GM13976 (cell line): ENCODE measurements at places on chromosomes 12 and 14.
A peak's percentile ranks its signal among the peaks of the same experiment; 100 is the strongest.

GRCh38 chr12:123367511-123367910, 2.9 kb upstream of the SBNO1 start:
- DNase-seq = no peak

GRCh38 chr12:121649322-121649721, 20.1 kb downstream of the MORN3 start:
- DNase-seq = no peak

DNA sequence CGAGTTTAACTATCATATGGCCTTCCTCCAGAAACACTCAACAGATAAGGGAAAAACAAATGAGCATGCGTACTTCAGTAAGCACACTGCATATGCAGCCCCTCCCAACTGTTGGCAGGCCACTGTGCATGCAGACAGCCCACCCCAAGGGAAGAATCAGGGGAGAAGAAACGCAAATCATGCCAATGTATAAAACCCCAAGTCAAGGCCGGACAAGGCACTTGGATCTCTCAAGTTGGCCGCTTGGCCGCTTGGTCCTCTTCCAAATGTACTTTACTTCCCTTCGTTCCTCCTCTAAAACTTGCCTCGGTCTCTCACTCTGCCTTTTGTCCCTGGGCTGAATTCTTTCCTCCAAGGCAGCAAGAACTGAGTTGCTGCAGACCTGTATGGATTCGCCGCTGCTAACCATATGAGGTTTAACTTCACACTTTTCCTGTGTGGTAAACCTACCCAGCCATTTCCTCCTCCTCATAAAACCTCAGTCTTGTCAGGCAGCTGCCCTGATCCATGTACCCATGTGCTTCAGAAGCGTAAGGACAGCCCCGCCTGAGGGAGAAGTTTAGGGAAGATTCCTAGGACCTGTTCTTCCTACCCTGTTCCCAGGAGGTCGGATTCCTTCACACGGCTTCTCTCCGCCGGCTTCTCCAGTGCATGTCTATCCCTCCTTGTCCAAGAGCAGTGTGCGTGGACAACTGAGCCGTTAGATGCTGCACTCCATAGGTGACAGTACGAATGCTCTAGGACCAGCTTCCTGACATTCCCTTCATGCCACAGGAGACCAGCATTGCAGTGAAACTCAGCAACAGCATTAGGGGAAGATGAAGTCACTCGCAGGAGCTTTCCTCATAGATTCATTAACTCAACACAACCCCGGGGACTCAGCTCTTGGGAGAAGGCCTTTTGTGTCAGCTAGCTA, 188.0 kb downstream of the MON2 start:
- no peak for DNase-seq

- peak; percentile 44 for DNase-seq
Measured at GRCh38 chr12:80709811-80710726, 2.6 kb downstream of the MYF6 start.

- no peak for DNase-seq
Measured at GRCh38 chr12:91974541-91975085, 171.0 kb downstream of the BTG1 start.

DNA sequence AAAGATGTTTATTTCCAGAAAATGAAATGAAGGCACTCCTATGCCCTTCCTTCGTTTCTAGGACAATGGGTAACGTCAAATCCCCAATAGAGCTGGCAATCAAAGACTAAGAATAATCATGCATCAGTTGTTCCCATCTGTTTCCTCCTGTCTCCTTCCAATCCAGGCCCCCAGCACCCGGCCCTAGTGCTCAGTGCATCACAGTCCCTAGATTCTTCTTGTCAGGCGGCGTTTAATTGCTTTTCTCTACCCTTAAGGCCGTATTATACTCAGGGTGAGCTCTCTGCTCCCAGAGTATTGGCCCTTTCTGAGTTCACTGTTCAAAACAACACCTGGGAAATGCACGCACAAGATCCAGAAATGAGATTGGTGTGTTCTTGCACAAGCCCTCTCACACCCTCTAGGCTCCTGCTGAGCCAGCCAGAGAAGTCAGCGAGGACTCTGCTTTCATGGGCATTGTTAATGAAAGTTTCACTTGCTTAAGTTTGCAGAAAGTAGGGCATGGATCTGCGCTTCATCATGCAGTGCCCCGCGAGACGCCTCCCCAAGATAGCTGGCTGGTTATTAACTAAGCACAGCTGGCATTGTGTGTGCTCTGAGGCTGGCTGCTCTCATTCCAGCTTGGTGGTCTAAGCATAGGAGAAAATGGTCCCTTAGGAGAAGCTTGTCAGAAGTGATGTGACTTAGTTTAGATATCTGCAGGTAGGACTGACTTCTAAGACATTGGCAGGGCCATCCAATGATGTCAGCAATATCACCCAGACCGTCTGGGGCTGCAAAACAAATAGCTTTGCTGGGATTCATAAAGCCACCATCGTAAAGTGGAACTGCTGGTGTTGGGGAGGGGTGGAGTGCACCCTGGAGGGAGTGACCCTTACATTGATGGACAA, 28.7 kb downstream of the CRACR2A start:
- no peak for DNase-seq

GRCh38 chr14:60242429-60242828, 6.6 kb upstream of the PPM1A start:
- DNase-seq = no peak

DNA sequence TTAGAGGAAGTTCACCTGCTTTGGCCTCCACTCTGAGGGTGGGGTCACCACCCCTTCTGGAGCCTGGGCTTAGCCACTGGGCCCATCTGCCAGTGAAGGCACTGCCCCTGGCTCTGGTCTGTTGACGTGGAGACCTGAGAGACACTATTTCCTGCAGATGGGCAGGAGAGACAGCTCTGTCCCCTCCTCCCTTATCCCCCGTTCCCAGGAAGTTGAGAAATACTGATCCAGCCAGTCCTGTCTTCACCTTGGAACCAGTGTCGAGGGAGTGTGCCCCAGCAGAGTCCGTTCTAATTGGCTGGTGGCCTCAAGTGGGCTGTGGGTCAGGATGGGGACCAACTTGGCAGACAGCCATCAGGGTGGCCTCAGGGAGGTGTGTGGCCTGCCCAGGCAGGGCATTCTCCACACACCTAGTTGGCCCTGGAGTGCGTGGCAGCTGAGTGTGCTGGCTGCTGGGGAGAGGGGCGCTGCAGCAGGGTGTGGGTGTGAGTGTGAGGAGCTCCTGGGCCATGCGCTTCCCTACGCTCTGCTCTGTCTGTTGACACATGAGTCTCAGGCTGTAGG, 25.4 kb downstream of the CLSTN3 start:
- DNase-seq = peak; percentile 15

DNA sequence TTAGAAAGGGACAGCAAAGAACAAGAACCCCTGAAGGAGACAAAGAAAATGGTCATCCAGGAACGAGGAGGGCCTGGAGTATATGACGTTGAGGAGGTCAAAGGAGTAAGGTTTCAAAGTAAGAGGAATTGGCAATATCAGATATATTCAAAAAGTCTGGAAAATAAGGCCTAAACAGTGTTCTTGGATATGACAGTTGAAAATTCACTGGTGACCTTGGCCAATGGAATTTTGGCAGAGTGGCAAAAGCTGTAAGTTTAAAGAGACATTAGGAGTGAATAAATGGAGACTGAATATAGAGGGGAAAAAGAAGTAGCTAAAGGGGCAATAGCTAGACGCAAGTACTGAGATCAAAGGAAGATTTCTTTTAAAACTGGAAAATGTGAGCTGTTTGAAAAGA, 4.1 kb upstream of the ACTN1 start:
- DNase-seq = no peak

DNA sequence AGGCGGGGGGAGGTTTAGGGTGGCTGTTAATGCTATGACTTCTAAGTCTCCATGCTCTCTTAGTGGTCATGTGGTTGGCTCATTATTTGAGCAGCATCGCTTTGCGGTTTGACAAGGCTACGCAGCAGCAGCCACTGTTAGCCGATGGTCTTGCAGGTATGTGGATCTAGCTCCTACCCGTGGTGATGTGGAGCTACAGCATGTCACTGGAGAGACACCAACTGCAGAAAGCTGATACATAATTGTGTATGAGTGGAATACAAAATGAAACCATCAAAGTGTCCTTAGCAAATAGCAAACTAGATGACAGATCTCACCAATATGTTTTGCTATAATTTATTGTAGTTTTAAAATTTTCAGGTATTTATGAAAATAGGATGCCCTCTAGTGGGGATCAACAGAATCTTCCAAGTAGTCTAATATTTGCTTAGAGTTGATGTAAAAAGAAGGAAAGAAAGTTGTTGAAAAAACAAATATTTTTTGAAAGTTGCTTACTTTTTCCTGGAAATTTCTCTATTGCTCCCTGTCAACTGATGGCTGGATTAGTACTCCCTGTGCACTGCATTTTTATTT, 94.9 kb downstream of the NAV3 start:
- DNase-seq = peak; percentile 44

- no peak for DNase-seq
Measured at GRCh38 chr14:22812744-22813143, 2.5 kb downstream of the SLC7A7 start.

GRCh38 chr12:72747111-72747849, 475.1 kb downstream of the TRHDE start:
- no peak for DNase-seq

GRCh38 chr14:74083784-74084276, 423 bp downstream of the ALDH6A1 start:
- peak; percentile 16 for DNase-seq

GRCh38 chr12:69298947-69299346, 49.2 kb upstream of the LYZ start:
- no peak for DNase-seq

DNA sequence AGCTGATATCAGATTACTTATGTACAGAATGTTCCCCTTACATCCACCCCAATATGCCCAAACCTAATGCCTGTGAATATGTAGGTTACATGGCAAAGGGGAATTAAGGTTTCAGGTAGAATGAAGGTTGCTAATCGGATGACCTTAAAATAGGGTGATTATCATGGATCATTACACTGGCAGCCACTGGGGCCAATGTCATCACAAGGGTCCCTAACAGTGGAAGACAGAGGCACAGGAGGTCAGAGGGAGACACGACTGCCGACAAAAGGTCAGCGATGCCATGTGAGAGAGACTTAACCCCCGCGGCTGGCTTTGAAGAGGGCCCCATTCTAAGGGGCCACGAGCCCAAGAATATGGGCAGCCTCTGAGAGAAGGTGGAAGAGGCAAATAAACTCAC, 106.8 kb upstream of the EVL start:
- DNase-seq = no peak

- DNase-seq = no peak
Measured at GRCh38 chr12:6205761-6206160, 5.6 kb downstream of the CD9 start.

GRCh38 chr14:69773571-69774276, 6.8 kb downstream of the SRSF5 start:
- no peak for DNase-seq

GRCh38 chr12:131537267-131537958, 173.5 kb upstream of the SFSWAP start:
- DNase-seq = peak; percentile 13

DNA sequence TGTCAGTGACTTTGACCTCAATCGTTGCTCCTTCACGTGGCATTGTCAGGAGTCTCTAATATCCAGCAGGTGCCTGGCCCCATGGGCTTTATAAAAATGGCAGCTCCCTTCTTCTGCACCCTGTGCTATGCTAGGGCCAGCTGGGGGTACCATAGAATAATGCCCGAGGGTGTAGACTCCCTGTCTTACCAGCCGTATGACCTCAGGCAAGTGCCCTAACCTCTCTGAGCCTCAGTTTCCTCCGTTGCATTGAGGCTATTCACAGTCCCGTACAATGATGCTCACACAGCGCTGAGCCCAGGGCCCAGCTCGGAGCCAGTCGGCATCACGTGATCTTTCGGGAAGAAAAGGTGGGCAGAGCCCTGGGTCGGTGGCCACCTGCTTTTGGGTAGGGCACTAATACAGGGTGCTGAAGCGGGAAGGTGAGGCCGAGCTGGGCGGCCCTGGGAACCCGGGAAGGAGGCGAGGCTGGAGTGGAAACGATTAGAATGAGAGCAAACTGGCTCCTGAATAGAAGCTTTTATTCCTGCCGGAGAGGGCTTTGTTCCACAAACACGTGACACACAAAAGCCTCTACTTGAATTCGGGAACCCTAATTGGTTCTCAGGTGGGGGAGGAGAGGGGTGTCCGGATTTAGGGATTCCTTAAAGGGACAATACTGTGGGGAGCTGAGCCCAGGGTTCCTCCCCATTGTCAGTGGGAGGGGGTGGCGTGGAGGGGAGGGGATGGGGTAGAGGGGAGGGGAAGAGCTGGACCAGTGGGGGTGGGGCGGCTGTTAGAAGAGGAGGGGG, 19.9 kb upstream of the MSI1 start:
- DNase-seq = no peak

- DNase-seq = no peak
Measured at GRCh38 chr14:24279301-24280186, 8.1 kb upstream of the RABGGTA start.

GRCh38 chr12:2129076-2129475, 76.3 kb downstream of the CACNA1C start:
- DNase-seq = no peak

GRCh38 chr14:23817164-23817767, 136.3 kb upstream of the DHRS4 start:
- DNase-seq = no peak

DNA sequence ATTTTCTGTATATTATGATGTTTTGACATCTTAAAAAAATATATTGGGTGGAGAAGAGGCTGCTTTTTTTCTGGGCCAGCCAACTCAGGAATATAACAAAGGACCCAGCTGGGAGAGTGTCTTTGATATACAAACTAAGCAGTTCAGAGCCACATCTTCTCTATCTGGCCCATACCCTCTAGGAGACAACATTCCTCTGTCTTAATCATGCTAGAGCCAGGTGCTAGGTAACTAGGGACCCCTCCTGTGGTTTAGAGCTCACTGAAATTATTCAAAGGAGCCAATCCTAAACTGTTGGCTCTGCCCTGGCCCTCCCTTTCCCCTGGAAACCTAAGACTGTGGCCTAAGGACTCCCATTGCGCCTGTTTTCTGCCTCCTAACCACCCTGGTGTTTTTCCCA, 193.1 kb upstream of the DIO2 start:
- no peak for DNase-seq

DNA sequence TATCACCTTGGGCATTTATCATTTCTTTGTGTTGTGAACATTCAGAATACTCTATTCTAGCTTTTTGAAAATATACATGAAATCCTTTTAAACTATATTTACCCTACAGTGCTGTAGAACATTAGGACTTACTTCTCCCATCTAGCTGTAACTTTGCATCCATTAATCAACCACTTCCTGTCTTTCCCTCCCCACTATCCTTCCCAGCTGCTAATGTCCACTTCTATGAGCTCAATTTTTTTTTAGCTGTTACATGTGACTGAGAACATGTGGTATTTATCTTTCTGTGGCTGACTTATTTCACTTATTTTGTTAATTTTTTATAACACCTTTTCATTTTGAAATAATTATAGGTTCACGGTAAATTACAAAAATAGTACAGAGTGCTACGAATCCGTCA, 136.0 kb downstream of the LMNTD1 start:
- no peak for DNase-seq

DNA sequence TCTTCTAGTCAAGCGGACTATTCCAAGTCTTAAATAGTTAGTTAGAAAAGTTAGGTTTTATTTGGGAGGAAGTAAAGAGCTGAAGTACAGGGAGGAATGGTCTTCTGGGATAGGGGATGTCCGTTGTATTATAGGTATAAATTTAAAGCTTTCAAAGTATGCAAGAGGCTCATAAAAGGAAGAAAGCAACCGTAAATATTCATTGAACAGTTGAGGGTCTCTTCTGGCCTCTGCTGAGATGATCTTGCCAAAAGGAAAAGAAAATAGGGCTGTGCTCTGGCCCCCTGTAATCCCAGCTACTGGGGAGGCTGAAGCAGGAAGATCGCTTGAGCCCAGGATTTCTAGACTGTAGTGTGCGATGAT, 377 bp upstream of the TIMELESS start:
- DNase-seq = no peak

GRCh38 chr14:71491931-71492330, 440.3 kb upstream of the RGS6 start:
- DNase-seq = no peak

- no peak for DNase-seq
Measured at GRCh38 chr14:39447175-39447661, 15.0 kb upstream of the FBXO33 start.
